GM23248 (cell line): ENCODE measurements at places on chromosomes 2 and 18. TPM values are rescaled to one million over a fixed set of nuclear protein-coding genes. Genes with fewer than 3 reads are reported as not detected.

The PARD3B gene
- polyA plus RNA-seq: 2.5 and 3.3 TPM in 2 replicates

The ARHGAP15 gene
- polyA plus RNA-seq: 0.10 TPM in 1 of 2 replicates, not detected in the other

The ZNF396 gene
- 0.54 and 0.85 TPM in 2 replicates for polyA plus RNA-seq

The CNGA3 gene
- polyA plus RNA-seq: 0.20 and 0.30 TPM in 2 replicates

The SPATA3 gene
- polyA plus RNA-seq: not detected in 2 replicates

The ESCO1 gene
- polyA plus RNA-seq: 5.6 and 5.7 TPM in 2 replicates

The CFAP210 gene
- polyA plus RNA-seq: 0.11 TPM in 1 of 2 replicates, not detected in the other

The GCG gene
- not detected in 2 replicates for polyA plus RNA-seq

The ALLC gene
- polyA plus RNA-seq: not detected in 2 replicates

The IL37 gene
- polyA plus RNA-seq: not detected in 2 replicates
